ENCODE measurements at places on chromosomes 12 and 14.

- DNase-seq: no peak
These were observed 100.1 kb downstream of the PAH start for GRCh38 chr12:102816816-102817434.

DNA sequence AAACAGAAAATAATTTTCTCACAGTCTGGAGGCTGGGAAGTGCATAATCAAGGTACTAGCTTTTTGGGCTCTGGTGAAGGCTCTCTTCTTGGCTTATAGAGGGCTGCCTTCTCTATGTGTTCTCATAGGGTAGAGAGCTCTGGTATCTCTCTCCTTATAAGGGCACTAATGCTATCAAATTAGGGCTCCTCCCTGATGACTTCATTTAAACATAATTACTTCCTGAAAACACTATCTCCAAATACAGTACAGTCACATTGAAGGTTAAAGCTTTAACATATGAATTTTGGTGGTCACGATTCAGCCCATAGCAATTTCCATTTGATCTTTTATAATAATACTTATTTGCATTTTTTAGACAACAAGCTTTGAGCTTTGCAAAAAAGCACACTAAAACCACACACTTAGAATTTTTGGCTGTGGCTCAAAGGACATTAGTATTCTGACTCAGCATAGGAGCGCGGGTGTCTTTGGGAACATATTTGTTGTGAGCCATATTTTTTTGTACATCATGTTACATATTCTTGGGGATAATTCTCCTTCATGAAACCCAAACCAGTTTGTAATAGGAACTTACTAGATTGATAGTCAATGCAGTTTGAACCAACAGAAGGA, 808.1 kb upstream of the FBXO33 start:
- no peak for DNase-seq

DNA sequence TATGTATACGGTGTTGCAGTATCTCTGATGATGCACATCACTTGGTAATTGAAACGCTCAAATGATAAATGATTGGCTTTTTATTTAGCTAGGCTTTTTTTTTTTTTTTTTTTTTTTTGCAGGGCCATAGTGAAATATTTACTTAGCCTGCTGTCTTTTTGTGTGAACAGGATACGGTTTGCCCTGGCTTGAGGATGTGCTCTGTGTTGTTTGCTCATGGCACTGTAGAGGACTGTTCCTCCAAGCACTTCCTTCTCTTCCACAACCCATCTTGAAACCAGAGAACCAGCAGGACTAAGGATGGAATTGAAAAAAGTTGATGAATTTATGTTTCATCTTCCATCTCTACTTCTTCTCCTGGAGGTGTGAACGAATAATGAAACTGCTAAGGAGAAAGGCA, 15.5 kb upstream of the SSPN start:
- DNase-seq: no peak

- DNase-seq: no peak
These were observed 148.8 kb upstream of the ATF7IP start for GRCh38 chr12:14216405-14217294.

DNA sequence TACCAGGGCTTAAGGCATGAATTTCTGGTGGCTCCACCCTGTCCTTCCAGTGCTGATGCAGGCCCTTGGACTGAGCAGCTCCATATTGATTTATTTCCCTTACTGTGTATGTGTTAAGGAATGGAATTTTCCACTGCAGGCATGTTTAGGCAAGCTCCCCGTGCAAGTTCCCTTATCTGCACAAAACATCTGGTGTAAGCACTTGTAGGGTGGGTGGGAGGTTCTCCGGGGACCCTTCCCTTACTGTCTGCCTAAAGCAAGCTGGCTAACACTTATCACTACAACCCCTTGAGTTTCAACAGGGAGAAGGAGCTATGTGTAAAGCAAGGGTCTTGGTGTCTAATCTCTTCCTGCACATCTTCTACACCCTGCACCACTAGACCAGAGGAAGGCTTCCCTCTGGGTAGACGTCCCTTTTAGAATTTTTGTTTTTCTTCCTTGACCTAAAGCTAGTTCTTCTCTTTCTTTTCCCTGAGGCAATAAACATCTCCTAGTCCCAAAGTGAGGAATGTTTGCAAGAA, 22.0 kb upstream of the DRAM1 start:
- no peak for DNase-seq

GRCh38 chr12:95637471-95638155, 86.3 kb upstream of the USP44 start:
- DNase-seq: no peak

- DNase-seq: no peak
These were observed 146.4 kb upstream of the KRR1 start for GRCh38 chr12:75657831-75658230.

GRCh38 chr12:52244615-52244994, 11.6 kb downstream of the KRT7 start:
- no peak for DNase-seq

DNA sequence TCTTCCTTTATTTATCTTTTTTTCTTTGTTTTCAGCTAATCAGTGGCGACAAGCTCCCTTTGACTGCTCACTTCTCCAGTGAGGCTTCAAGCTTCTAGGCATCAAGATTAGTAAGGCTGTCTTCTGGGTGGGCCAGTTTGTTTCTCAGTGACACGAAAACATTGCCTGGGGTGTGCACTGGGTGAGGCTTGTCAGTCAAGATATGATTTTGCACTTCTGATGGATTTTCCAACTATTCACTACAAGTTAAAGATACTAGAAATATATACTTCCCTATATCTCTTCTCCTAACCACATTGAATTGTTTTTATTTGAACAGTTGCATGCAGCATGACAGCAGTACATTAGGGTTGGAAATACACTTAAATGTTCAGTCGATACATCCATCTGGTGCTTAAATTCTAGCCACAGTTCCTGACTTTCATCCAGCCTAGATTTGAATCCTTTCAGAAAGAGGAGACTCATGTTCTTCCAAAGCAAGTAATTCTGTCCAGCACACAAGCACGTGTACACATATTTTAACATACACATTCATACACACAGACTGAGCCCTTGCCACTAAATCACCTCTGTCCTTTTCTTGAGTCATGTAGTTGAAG, 275.6 kb upstream of the NOVA1 start:
- DNase-seq: no peak

DNA sequence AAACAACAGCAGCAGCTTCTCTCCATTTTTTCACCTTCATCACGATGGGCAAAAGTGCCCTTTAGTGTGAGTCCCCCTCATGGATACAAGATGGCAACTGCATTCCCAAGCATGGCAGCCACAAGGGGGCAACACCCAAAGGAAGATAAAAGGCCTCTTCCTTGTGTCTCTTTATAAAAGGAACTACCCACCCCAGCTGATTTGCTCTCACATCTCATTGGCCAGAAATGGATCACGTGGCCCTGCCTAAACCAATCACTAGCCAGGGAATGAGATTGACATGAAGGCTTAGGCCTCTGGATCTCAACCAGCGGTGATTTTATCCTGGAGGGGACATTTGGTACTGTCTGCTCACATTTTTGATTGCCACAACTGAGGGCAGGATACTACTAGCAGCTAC, 21.9 kb upstream of the IFT81 start:
- DNase-seq: no peak

- no peak for DNase-seq
These were observed 103.6 kb upstream of the ATF7IP start for GRCh38 chr12:14261861-14262260.

GRCh38 chr12:9751204-9752144, 9.2 kb downstream of the CD69 start:
- DNase-seq: no peak

GRCh38 chr12:106760184-106760531, 14.3 kb upstream of the RIC8B start:
- no peak for DNase-seq

GRCh38 chr12:91813701-91814100, 331.9 kb downstream of the BTG1 start:
- DNase-seq: no peak

- no peak for DNase-seq
These were observed 1.9 kb downstream of the ADSS1 start for GRCh38 chr14:104725772-104726548.

- DNase-seq: no peak
These were observed 9.4 kb downstream of the PLD4 start for GRCh38 chr14:104933746-104934733.

All from activated T-helper 1 cell treated with Interleukin-2 at 50 U/mL for 16 hours (primary cell).